ENCODE measurements at places on chromosomes 7 and 10.

- no peak for DNase-seq
Observed at GRCh38 chr10:113175756-113176651, 226.0 kb downstream of the TCF7L2 start.

DNA sequence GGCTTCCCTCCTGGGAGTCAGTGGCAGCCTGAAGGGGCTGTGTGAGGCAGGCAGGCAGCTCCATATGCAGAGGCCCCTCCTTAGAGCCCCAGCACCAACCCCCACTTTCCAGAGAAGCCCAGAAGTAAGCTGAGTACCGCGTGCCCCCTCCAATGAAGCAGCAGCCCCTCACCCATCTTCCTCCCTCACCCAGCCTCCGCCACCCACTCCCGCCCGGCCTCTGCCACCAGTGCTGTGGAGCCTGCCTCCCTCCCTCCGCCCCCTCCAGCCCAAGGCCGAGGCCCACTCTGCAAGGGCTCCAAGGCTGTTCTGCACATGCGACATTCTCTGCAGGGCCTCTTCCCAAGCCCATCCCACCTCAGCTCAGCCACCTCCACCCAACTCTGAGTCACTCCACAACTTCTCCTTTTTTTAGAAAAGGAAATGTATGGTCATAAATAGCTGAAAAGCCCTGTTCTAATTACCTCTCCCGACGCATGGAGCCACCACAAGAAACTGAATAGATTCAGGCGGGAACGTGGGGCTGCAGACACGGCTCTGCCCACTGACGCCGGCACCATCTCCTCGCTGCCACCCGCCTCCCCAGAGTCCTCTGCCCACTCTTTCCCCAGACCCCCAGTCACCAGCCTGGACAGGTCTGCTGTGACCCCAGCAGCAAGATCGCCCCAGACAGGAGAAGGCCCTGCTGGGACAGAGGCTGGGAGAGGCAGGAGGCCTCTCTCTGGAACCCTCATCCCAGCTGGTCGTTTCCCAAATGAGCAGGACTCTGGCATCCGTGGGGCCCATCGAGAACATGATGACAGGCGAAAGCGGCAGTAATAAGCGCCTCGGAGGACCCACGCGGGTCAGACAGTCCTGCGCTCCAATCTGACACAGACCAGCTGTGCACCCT is 213.9 kb downstream of the MAD1L1 start:
- no peak for DNase-seq

- DNase-seq = no peak
Observed at GRCh38 chr7:26429168-26429567, 137.5 kb downstream of the SNX10 start.

GRCh38 chr7:26918241-26918640 is 53.9 kb upstream of the SKAP2 start:
- no peak for DNase-seq

DNA sequence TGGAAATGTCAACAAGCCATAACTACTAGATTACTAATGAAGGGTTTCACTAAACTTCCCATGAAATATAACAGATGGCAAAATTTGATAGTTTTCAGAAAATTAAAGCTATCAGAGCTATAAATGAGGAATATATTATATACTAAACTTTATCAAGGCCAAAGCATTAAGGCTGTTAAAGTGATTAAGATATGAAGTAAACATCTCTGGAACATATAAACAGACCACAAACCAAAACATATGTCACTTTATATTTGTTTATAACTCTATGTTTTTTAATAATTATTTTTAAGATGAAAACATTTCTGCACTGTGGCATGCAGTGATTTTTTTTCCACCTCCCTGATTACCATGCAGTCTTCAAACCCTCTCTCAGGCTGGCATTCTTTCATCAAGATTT is 120.2 kb downstream of the REEP3 start:
- DNase-seq = no peak

- DNase-seq = no peak
Observed at GRCh38 chr7:111409714-111410422, 152.4 kb downstream of the IMMP2L start.

GRCh38 chr7:3065724-3066143 is 22.1 kb upstream of the CARD11 start:
- peak; percentile 13 for DNase-seq

DNA sequence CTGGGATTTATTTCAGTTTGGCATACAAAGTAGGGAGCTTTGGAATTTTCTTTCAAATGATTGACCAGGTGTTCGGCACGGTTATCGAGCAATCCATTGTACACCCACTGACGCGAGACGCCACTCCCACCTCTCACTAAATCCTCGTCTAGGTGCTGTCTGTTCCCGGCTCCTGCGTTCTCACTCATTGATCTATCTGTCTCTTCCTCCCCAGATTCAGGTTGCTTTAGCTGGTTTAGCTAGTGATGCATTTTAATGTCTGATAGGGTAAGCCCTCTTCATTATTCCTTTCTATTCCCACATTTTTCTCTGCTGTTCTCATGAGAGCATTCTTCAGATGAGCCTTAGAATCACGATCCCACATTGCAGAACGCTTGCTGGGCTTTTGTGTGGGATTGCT is 91.7 kb downstream of the ELFN1 start:
- no peak for DNase-seq

DNA sequence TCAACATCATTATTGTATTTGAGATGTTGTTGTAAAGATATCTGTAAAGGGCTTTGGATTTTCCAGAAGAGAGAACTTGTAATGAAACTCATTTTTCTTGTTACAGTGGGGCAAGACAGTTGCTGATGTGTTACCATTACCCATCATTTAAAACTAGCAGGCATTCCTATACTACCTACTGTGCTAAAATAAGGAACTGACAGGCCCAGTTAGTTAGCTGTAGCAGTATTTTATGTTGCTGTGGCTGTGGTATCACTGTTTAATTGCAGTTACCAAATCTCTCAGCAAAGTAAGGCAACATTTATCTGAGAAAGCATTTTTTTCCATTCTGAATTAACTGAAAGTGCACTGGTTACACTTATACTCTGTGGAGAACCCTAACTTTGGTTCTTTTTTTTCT is 9.9 kb downstream of the ST7 start:
- DNase-seq = no peak

GRCh38 chr10:118595598-118596425 is at the start of gene PRLHR:
Gene PRLHR, minus strand, starts transcription at chr10:118595648. Its CDS starts 404 bp downstream, at chr10:118595244.
- DNase-seq = no peak

DNA sequence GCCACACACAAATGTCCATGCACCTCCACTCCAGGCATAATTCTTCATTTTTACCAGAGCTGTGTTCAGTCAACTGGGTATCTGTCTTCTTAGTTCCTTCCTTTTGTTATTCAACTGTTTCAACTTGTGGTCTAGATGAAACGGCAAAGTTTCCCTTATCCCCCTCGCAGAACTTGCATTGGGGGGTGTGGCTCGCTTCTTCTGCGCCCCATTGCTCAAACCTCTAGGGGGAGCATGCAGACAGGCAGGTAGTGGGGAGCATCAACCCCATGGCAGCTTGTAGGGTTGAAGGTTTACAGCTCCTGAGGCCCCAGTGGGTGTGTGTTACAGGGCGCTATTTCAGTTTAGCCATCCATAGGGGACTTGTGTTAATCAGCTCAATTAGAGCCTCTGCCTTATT is 38.3 kb upstream of the COBL start:
- DNase-seq = no peak

DNA sequence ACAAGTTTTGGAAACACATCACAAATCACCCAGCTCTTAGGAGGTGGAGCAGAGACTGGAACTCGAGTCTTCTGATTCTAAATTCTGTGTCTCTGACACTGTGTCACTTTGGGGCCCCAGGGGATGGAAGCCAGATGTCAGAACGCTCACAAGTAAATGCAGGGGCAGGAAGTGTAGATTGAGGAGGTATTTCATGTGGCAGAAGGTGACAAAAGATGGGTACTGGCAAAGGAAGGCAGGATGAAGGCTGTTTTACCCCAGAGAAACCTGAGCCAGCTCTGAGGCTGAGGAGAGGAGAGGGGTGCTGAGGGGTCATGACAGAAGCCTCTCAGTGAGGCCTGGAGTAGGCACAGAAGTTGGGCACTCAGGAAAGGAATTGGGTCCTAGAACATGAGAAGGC is 6.0 kb upstream of the PURB start:
- DNase-seq = no peak

DNA sequence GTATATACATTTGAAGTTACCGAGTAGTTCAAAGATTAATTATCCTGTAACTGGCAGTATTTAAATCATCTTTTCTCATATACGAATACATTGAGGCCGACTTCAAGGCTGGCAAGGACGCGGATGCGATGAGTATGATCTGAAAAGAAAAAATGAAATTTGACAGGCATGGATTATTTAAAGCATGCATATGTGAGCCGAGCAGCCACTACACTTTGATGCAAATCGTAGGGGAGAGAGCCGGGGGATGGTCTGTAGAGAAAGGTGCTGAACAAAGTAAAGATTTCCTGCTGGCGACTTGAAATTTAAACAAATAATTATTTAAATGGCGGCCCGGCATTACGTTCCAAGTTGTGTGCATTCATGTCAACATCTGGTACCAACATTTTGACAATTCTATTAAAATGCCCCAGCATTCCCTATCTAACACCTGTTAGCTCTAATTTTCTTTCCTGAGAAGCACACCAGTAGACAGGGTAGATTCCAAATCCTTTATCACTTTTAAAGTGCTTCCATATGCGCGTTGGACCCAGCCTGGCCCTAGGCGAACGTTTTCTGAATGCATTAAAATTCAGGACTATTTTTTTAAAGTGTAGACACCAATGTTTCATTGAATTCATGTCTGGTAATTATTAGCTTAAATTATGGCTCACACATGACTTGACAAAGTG is 188.7 kb downstream of the EMX2 start:
- no peak for DNase-seq

- DNase-seq = no peak
Observed at GRCh38 chr10:29204070-29204800, 84.6 kb upstream of the LYZL1 start.

DNA sequence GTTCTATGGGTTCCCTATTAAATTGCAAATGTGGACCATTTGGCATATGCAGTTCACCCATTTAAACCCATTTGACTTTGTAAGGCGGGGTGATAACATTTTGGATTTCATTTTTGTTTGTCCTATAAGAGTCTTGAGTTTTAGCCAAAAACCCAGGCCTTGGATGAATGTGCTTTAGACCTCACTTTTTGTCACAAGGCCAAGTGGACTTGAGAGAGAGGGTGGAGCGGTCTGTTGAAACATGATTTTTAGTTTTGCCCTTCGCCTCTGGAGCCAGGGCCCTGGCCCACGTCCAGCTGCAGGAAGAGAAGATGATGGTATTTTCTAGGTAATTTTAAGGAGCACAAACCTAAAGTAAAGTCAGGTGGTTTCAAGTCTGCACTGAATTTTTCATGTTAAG is 260.1 kb downstream of the SLC25A13 start:
- no peak for DNase-seq

DNA sequence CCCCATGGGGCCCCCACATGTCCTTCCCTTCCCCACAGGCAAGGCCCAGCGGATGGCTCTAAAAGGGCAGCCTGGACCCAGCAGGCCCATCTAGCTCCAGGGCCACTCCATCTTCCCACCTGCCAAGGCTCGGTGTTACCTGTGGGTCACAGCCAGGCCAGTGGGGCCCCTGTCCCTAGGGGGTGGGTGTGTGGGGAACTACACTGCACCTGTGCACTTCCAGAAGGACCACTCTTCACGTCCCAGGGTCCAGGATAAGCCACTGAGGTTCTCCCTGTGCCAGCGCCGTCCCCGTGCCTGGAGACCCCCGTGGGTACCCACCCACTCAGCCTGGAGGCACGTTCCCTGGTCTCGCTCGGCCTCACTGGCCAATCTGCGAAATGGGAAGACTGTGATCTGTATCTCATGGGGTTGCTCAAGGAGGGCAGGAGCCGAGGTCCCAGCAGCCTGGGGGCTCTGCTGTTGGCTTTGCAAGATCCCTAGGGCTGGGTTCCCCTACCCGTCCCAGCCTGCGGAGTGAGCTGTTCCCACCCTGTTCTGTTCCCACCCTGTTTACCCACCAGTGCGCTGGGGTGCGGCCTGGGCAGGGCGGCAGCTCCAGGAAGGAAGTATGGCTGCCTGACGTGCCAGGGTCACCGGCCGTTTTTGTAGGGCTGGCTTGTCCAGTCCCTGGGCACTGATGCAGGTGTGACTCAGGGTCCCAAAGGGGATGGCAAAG is 4.6 kb downstream of the PWWP2B start:
- DNase-seq = no peak

DNA sequence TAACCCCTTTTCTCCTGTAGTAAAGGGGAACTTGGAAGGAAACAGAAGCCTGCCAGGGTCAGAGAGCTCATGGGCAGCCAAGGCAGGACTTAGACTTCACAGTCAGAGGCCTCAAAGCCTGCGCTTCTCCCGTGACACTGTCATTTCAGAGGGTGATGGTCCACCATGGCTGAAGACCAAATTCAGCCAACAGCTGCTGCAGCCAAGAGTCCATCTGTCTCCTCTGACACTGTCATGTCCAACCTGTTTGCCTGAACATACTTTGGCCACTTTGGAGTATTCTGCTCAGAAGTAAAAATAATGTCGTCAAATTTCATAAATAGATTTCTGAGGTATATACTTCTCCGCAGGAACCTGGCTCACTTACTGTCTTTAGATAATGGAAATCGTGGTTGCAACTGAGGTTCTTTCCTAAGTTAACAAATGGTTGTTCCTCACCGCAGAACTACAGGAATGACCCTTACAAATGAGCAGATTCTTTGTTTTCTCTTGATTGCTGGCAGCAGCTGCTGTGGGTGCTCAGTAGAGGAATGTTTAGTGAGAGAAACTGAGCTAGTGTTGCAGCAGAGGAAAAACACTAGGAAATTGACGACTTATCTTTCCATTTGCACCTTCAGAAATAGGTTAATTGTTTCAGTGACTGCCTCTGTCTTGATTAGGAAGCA is 626.5 kb downstream of the SDK1 start:
- DNase-seq = no peak

DNA sequence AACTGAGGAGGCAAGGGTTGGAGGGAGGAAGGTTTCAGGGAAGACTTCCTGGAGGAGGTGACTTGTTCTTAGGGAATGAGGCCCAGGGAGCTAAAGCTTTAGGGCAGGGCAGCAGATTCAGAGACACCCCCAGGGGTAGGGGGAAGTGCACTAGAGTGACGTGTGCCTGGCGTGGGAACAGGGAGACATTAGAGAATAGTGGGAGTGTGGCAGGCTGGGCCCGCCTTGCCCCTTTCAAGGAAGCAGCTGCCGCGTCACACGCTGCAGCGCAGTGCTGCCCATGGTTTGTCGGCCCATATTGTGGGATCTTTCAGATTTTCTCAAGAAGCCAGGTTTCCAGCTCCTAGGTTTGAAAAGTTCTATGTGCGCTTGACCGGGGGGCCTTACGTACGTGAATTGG is 139.4 kb downstream of the LHPP start:
- no peak for DNase-seq

DNA sequence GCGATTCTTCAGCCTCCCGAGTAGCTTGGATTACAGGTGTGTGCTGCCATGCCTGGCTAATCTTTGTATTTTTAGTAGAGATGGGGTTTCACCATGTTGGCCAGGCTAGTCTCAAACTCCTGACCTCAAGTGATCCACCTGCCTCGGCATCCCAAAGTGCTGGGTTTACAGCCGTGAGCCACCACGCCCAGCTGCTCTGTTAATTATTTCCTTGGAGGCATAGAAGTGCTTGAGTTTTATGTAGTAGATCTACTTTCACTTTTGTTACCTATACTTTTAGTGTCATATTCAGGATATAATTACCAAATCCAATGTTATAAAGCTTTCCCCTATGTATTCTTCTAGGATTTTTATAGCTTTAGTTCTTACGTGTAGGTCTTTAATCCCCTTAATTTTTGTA is 1093.0 kb downstream of the GATA3 start:
- no peak for DNase-seq

Data from hematopoietic multipotent progenitor cell treated with erythropoietin and hydrocortisone succinate and interleukin-3 and kit ligand, for 17 days (in vitro differentiated cells).